ENCODE measurements at places on chromosomes 3 and 15. TPM values are rescaled to one million over a fixed set of nuclear protein-coding genes. Genes with fewer than 3 reads are reported as not detected.
A peak's percentile ranks its signal among the peaks of the same experiment; 100 is the strongest.

DNA sequence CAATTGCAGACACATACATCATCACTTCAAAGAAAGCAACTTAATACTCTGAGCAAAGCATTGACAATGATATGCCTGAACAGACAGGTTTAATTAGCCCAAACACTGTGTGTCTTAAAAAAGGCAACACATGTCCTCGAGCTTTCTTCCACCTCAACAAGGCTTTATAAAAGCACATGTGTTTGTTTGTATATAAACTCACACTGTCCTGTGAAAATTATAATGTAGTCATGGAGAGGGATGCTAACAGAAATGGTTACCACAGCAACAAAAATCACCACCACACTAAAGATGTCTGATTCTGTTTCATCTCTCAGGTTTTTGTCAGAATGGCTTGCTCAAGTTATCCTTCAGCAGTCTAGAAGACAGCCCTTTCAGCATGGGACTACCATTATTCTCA, 314.7 kb downstream of the MAGI1 start:
- peaks cover 23% of the 10 kb centered on the region for H3K4me1 ChIP-seq
- no peak overlapping the region for H3K27ac ChIP-seq
- H3K4me3 ChIP-seq, result no peak overlapping the region
- no peak for DNase-seq

The VPS33B gene
- 13.0 TPM for total RNA-seq

DNA sequence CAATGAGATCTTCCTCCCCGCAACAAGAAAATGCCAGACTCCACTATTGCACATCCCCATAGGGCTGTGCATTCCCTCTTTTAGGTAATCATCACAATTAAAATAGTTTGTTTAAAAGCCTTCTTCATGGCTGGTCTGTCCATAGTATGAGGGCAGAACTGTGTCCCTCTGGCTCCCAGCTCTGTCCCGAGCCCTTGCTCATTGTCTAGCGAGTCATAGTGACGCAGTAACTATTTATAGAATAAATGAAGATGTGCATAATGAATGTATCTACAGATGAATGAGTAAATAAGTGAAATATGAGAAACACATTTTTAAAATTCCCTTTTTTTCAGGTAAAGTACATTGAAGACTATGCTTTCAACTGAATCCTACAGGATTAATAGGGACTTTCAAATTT, 128.4 kb upstream of the TMC3 start:
- no peaks in the 10 kb centered on the region for H3K4me1 ChIP-seq
- no peak overlapping the region for H3K27ac ChIP-seq
- no peaks in the 10 kb centered on the region for H3K27me3 ChIP-seq
- no peak overlapping the region for H3K4me3 ChIP-seq
- H3K36me3 ChIP-seq, result no peaks in the 10 kb centered on the region

DNA sequence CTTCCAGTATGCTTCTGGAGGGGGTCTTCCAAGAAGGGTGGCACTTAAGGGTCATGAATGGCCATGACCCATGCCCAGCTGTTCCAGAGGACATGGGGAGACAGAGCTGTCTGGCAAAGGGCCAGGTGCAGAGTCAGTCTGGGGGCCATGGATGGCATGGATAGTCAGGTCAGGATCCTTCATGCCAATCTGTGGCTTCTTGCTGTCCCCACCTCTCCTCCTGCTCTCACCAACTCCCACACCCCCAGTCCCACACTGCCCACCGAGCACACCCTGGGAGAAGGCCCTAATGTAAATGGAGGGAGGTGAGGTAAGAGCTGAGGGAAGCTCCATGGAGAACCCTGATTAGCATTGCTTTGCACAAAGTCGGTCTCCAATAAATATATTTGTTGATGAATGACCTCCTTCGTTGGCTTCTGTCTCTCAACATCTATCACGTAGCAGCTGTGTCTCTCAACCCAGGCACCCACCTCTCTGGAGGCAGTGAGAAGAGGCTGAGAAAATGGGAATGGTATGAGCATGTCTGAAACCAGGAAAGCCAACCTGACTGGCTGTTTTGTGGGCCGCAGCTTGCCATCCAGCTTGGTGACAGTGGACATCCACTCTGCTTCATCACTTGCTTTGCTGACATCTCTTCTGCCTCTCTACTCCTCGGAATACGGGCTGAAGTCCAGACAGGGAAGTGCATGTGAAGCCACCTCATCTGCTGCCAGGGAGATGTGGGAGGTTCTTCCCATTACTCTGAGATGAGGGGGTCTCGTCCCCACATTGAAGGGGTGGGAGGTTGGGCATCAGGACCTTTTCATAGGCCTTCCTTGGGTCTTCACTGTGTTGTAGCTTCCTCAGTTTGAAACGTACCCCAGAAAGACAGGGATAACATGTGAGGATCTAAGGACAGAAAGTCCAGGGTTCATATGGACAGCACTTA, 37.7 kb upstream of the RAB6B start:
- DNase-seq, result no peak
- peaks cover 12% of the 10 kb centered on the region for H3K27me3 ChIP-seq
- H3K27ac ChIP-seq, result no peak overlapping the region
- no peaks in the 10 kb centered on the region for H3K4me1 ChIP-seq
- no peaks in the 10 kb centered on the region for H3K36me3 ChIP-seq

DNA sequence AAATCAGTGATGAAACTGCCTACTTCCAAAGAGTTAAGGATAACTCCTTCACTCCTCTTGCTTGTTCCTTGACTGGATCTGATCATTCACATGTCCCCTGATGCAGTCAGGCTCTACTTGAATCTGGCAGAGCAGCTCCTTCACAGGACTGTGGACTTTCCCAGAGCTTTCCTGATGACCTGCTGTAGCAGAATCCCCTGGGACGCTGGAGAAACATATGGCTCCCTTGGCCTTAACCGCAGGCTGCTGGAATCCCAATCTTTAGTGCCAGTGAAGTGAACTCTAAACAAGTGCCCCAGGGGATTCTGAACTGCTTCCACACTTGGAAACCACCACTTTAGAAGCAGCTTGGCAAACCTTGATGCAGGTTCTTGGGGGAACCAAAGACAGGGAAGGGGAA, 217.8 kb downstream of the CHST2 start:
- no peaks in the 10 kb centered on the region for H3K36me3 ChIP-seq
- H3K27me3 ChIP-seq, result no peaks in the 10 kb centered on the region
- DNase-seq, result no peak
- H3K4me3 ChIP-seq, result no peak overlapping the region

GRCh38 chr15:61138156-61138555, 90.9 kb downstream of the RORA start:
- no peak for DNase-seq
- H3K36me3 ChIP-seq, result no peaks in the 10 kb centered on the region
- H3K4me1 ChIP-seq, result peaks cover 8% of the 10 kb centered on the region
- no peak overlapping the region for H3K4me3 ChIP-seq
- no peaks in the 10 kb centered on the region for H3K27me3 ChIP-seq

The LRRC15 gene
- total RNA-seq, result not detected

- no peak overlapping the region for H3K4me3 ChIP-seq
- H3K4me1 ChIP-seq, result peaks cover 20% of the 10 kb centered on the region
- no peaks in the 10 kb centered on the region for H3K36me3 ChIP-seq
Measured at GRCh38 chr15:74278207-74278606, 42.1 kb downstream of the CCDC33 start.

DNA sequence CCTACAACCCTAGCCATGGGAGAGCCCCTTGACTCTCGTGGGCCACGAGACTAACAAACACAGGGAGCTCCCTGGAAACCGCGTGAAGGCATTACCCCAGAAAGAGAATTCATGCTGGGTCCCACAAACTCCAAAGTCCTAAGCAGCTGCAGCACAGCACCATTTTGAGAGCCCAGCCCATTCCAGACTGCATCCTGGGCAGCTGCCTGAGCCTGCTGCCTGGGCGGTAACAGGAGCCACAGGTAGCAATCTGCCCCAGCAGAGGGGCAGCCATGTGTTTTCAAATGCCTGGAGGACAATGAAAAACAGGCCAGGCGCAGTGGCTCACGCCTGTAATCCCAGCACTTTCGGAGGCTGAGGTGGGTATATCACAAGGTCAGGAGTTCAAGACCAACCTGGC, 62.9 kb upstream of the TBC1D23 start:
- H3K27ac ChIP-seq, result no peak overlapping the region
- DNase-seq, result no peak
- H3K4me3 ChIP-seq, result no peak overlapping the region
- H3K27me3 ChIP-seq, result no peaks in the 10 kb centered on the region

- H3K36me3 ChIP-seq, result peaks cover 23% of the 10 kb centered on the region
- DNase-seq, result peak; percentile 93
- H3K27me3 ChIP-seq, result no peaks in the 10 kb centered on the region
- peaks cover 11% of the 10 kb centered on the region for H3K4me1 ChIP-seq
- peak within 1 kb of the TSS; percentile 89 for H3K27ac ChIP-seq
Measured at GRCh38 chr15:78540141-78540870, at the start of gene PSMA4. PSMA4 (plus strand) TSS chr15:78540444; CDS start chr15:78541928, 1,484 bp downstream.

DNA sequence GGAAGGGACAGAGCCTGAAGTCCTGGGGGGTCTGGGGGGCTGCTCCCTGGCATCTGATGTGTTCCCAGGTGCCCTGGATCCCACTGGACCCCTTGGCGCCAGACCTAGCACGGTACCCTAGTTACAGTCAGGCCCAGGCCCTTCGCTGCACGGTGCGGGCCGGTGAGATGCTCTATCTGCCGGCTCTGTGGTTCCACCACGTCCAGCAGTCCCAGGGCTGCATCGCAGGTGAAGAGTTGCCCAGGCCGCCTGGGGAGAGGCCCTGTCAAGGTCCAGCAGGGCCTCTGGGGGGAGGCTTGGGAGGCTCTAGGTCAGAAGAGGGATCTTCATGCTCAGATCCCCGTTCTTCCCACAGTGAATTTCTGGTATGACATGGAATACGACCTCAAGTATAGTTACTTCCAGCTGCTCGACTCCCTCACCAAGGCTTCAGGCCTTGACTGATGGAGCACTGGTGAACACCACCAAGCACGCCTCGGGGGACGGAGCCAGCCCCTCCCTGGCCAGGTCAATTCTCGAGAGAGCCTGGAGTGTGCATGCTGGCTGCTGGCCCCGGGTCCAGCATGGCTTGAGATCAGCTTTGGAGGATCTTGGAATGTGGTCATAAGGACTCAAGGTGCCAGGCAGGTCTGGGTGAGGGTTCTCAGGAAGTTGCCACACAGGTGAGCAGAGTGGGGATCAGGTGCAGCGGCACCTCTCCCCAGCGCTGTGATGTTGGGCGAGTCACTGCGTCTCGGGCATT, 1.8 kb upstream of the PLA2G4B start:
- no peaks in the 10 kb centered on the region for H3K4me1 ChIP-seq
- DNase-seq, result no peak
- H3K27ac ChIP-seq, result no peak overlapping the region
- H3K4me3 ChIP-seq, result no peak overlapping the region

GRCh38 chr15:73959012-73959581, 32.8 kb downstream of the LOXL1 start:
- no peaks in the 10 kb centered on the region for H3K4me1 ChIP-seq
- H3K4me3 ChIP-seq, result no peak overlapping the region
- H3K27ac ChIP-seq, result no peak overlapping the region

GRCh38 chr15:80059786-80060355, 395 bp downstream of the ZFAND6 start:
- peak; percentile 90 for DNase-seq
- H3K27ac ChIP-seq, result peak overlapping the region; percentile 97
- H3K27me3 ChIP-seq, result peaks cover 18% of the 10 kb centered on the region
- peak overlapping the region; percentile 96 for H3K4me3 ChIP-seq
- H3K4me1 ChIP-seq, result peaks cover 21% of the 10 kb centered on the region
- H3K36me3 ChIP-seq, result no peaks in the 10 kb centered on the region

DNA sequence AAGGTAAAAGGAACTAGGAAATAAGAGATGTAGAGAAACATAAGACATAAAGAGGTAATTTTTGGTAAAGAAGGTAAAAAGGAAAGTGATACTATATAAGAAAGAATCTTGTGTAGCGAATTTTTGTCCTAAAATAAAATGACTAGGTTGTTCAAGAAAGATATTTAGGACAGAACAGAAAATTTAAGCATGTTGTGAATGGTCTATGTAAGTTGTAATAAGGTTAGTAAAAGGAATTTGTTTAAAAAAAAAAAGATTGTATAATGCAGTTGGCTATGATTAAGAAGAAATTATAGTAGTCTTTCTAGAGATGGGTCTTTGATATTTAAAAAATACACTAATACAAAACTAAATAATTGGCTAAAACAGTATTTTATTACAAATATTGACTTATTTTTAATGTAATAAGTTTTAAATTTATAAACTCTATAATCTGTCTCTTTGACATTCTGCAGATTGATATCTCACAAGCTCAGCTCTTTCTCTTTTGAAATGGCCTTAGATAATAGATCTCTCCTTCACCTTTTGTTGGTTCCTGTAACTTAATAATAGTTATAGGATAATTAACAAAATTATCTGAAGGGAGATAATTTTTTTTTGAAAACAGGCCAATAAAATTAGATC, 3.7 kb upstream of the SLC41A3 start:
- no peaks in the 10 kb centered on the region for H3K36me3 ChIP-seq
- peak; percentile 54 for DNase-seq
- no peak overlapping the region for H3K27ac ChIP-seq
- H3K4me1 ChIP-seq, result no peaks in the 10 kb centered on the region

GRCh38 chr3:88003115-88003755, 55.6 kb downstream of the CGGBP1 start:
- H3K27me3 ChIP-seq, result no peaks in the 10 kb centered on the region
- no peak overlapping the region for H3K27ac ChIP-seq

The ADIPOQ gene
- not detected for total RNA-seq

- H3K36me3 ChIP-seq, result no peaks in the 10 kb centered on the region
- H3K27ac ChIP-seq, result no peak overlapping the region
- H3K27me3 ChIP-seq, result no peaks in the 10 kb centered on the region
- peak; percentile 78 for DNase-seq
- H3K4me3 ChIP-seq, result peak overlapping the region; percentile 86
- H3K4me1 ChIP-seq, result peaks cover 5% of the 10 kb centered on the region
Measured at GRCh38 chr15:63122002-63122875, 578 bp downstream of the LACTB start.

The PARP15 gene
- total RNA-seq, result not detected

DNA sequence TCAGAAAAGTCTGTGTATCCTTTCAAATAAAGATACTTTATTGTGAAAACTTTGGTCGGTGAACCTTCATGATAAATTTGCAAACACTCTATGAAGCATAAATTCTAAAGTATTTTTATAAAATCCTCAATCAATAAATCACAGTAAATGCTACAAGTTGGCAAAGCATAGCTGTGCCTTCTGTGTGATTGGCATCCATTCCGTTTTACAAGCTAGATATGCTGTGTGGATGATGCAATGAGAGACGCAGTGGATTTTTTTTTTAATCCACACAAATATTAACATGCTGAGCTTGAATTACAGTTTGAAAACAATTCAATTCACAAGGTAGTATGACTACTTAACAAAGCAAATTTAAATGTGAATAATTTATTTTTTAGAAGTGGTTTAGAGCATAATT, 937.2 kb downstream of the ZPLD1 start:
- H3K4me1 ChIP-seq, result no peaks in the 10 kb centered on the region
- no peak overlapping the region for H3K27ac ChIP-seq
- no peaks in the 10 kb centered on the region for H3K27me3 ChIP-seq

GRCh38 chr3:54900838-54901591, 26.8 kb downstream of the LRTM1 start:
- H3K27me3 ChIP-seq, result no peaks in the 10 kb centered on the region
- no peaks in the 10 kb centered on the region for H3K36me3 ChIP-seq
- H3K4me1 ChIP-seq, result peaks cover 5% of the 10 kb centered on the region
- no peak overlapping the region for H3K27ac ChIP-seq
- DNase-seq, result no peak
- no peak overlapping the region for H3K4me3 ChIP-seq

- no peaks in the 10 kb centered on the region for H3K36me3 ChIP-seq
- no peak overlapping the region for H3K27ac ChIP-seq
- H3K27me3 ChIP-seq, result no peaks in the 10 kb centered on the region
- no peaks in the 10 kb centered on the region for H3K4me1 ChIP-seq
- no peak overlapping the region for H3K4me3 ChIP-seq
Measured at GRCh38 chr3:42300013-42300412, 34.0 kb upstream of the CCK start.

- H3K4me3 ChIP-seq, result no peak overlapping the region
- no peaks in the 10 kb centered on the region for H3K27me3 ChIP-seq
- H3K4me1 ChIP-seq, result no peaks in the 10 kb centered on the region
- DNase-seq, result no peak
- no peaks in the 10 kb centered on the region for H3K36me3 ChIP-seq
Measured at GRCh38 chr3:26084629-26085028, 294.7 kb downstream of the OXSM start.

The NLGN1 gene
- total RNA-seq, result 27.7 TPM
